ENCODE measurements at places on chromosomes 1 and 21.
A peak's percentile ranks its signal among the peaks of the same experiment; 100 is the strongest.

- no peak for DNase-seq
These were observed 56.4 kb downstream of the HLCS start for GRCh38 chr21:36909901-36910561.

GRCh38 chr1:24300971-24301784, 18.0 kb upstream of the GRHL3 start:
- no peak for DNase-seq

DNA sequence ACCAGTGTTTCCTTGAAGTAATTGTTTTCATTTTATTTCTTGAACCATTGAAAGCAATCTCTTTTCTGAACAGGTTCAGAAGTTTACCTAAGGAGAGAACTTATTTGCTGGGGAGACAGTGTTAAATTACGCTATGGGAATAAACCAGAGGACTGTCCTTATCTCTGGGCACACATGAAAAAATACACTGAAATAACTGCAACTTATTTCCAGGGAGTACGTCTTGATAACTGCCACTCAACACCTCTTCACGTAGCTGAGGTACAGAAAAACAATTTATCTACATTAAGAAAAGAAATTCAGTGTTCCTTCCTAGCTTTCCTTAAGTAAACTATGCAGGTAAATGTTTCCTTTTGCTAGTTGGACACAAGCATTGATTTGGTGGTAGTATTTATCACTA, 27.4 kb downstream of the AGL start:
- DNase-seq, result no peak

GRCh38 chr21:37450445-37450941, 83.9 kb downstream of the DYRK1A start:
- no peak for DNase-seq

DNA sequence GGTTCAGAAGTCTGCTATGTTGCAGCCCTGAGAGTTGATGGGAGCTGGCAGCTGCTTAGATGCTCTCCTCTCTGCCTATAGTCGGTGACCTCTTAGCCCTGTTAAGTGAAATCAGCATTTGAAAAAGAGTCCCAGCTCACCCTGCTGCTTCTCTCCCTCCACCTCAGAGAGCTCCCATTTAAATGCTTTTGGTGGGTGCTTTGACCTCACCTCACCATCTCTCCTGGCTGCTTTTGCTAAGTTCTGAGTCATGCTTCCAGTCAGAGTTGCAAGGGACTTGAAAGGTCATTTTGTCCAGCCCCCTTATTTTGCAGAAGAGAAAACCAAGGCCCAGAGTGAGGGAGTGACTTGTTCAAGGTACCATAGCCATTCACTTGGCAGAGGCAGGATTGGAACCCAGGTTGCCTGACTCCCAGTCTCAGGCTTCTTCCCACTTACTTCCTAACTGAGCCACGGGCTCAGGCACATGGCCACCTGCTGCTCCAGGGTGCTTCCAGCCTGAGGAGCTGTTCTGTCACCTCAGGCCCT, 3.3 kb downstream of the MAPKAPK2 start:
- peak; percentile 96 for DNase-seq

- no peak for DNase-seq
These were observed 86.2 kb upstream of the IRF2BP2 start for GRCh38 chr1:234696148-234696576.

DNA sequence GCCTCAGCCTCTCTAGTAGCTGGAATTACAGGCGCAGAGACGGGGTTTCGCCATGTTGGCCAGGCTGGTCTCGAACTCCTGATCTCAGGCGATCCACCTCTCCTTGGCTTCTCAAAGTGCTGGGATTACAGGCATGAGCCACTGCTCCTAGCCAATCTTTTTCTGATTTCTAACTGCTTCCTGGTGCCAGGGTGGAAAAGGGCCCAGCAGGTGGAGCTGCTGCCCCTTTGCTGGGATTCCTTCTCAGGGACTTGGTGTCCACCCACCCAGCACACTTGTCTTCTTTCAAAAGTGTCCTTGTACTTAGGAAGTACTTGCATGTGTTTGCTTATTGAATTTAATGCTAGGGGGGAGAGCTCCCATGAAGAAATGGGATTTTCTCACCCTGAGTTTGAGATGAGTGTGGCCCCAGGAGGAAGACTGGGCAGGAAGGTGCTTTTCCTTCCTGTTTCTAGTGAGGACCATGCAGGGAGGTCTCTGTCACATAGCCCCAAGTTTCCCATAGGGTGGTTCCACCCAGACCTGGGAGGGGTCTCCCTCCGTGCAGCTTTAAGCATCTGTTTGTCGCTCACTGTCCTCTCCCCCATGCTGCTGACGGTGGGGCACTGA, 14.2 kb downstream of the UTP11 start:
- DNase-seq, result no peak

DNA sequence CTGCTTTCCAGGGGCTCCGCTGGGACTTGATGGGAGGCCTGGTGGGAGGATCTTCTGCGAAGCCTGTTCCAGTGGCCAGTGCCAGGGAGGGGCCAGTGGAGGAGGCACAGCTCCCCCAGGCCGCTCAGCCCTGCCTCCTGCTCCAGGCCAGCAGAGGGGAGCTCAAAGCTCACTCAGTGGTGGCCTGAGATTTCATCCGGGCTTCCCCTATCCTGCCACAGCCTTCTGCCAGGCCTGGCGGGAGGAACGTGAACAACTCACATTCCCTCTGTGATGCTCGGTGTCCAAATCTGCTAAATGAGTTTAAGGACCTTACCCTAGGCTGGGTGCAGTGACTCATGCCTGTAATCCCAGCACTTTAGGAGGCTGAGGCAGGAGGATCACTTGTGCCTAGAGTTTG, 3.3 kb downstream of the CLCNKB start:
- DNase-seq, result no peak

GRCh38 chr1:98331718-98332311, 329.7 kb upstream of the SNX7 start:
- no peak for DNase-seq

- peak; percentile 89 for DNase-seq
These were observed at the start of gene KCNJ6 for GRCh38 chr21:37916310-37917051. TSS of gene KCNJ6 (minus strand) at chr21:37916457. CDS start at chr21:37840682, 75,775 bp downstream.

DNA sequence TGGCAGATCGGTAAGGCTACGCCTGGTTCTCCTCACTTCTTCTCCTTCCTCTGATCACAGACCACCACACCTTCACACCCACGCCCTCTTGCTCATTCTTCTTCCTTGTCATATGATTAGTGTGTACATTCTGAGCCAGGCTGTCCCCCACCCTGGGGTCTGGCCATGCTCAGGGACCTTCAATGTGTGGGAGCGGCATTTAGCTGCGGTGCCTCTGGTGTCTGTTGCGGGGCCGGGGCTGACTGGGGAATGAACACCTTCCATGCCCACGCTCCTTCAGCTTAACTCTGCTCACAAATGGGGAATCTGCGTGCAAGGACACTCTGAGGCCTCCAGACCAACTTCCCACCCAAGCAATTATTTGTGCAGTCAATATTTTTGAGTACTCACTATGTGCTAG, 29.4 kb downstream of the QSOX1 start:
- no peak for DNase-seq

- DNase-seq, result no peak
These were observed 7.6 kb upstream of the IFNAR1 start for GRCh38 chr21:33317145-33317544.

- no peak for DNase-seq
These were observed 53.3 kb upstream of the ZC3H11B start for GRCh38 chr1:219666242-219666641.

DNA sequence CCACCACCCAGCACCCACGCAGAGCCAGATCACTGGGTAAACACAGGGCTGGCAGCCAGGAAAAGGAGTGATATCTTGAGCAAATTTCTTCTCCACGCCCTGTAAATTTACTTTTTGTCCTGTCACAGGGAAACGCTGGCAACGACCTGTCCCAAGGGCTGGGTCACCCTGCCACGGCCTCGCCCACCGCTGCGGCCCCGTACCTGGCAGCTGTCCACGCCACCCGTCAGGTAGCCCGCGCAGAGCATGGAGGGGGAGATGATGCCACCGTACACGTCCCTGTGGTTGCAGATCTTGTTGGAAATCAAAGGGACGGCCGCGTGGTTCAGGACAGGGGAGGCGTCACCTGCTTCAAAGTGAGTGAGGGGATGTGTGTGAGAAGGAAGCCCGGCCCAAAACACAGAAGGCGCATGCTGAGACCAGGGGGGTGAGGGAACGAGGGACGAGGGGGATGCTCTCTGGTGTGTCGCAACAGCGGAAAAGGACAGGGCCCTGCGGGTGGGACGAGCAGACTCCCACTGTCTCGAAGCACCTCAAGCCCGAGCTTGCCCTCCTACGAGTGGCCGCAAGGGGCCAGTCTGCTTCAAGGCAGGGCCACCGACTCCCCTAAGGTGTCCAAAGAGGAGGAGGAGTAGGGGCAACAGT, 10.1 kb upstream of the TFF1 start:
- no peak for DNase-seq

DNA sequence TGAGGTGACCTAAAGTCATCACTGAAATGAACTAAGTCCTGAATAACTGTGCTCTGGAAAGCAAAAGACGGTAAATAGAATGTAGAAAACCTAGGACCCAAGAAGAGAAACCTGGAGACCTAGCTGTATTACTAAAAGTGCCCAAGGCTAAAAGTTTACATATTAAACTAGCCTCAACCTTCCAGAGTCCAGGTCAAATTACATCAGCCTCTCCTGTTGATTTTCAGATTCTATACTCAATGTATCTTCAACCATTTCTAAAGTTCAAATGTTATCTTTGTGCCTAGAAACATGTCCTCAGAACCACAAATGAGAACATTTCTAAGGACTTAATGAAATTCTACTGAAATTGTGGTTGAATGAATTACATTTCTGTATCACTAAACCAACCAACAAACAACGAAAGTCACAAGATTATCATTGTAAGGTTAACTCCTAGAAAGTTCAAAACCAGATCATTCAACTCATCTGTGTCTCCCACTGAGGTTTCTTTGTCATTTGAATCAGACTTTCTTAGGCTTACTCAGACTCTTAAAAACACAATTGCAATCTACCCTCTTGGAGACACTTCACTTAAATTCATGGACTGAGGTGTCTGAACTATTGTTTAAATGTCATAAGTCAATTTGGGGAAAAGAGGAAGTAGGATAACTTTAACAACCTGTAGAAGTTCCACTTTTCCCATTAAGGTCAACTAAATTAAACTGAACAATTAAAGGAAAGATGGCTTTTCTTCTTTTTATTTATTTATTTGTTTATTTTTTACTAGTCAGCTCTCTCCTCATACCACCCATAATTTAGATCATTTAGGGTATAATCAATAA, 207.7 kb downstream of the BARHL2 start:
- no peak for DNase-seq

Data from NT2/D1 (cell line).